ENCODE measurements at places on chromosomes 6 and 20.

GRCh38 chr6:167933847-167934246 lies 63.6 kb upstream of the KIF25 start:
- no peak for DNase-seq

DNA sequence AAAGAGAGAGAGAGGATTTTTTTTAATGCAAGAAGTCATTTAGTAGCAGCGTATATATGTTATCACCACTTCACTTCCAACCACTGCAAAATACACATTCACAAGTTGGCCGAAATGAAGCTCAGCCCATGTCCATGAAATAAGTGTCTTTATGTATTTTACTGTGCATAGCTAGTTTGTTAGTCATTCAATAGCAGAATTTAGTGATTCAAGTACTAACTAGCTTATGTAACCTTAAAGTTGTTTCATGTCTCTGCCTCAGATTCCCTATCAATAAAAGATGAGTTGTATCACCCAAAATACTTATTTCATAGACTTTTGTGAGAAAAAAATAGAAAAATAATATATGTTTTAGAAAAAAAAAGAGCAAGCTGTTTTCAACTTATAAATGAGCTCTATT lies 153.7 kb upstream of the PRDM1 start:
- DNase-seq = no peak

- DNase-seq = no peak
These were observed 351.6 kb upstream of the CNR1 start for GRCh38 chr6:88517737-88518136.

DNA sequence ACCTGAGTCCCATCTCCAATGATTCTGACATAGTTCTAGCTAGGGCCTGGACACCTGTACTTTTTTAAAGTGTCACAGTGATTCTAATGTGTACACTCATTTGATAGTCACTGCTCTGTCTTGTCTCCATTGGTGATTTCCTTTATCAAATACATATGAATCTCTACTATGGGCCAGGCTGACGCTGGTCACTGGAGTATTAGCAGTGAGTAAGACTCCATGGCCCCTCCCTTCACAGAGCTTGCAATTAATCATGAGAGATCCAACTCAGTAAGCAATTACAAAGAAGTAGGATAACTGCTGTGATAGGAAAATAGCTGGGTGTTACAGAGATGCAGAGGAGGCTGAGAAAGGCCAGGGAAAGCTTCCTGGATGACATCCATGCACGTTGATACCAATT lies 19.3 kb upstream of the SASH1 start:
- no peak for DNase-seq

DNA sequence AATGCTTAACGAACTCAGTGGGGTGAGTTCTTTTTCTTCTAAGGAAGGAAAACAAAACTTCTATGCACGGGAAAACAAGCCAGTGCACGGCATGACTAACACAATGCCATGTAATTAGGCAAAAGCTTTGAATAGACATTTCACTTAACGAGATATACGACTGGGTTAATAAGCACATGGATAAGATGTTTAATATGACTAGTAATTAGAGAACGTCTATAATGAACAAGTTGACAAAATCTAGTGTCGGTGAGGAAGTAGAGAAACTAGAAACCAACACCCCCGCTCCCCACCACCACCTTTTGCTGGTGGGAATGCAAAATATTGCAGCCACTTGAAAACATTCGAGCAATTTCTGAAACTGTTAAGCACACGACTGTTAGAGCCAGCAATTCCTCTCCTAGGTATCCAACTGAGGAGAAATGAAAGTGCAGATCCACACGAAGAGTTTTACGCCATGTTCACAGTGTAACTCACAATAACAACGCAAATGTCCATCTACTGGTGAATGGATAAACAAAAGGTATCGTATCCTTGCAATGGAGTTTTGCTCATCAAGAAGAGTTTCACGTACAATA lies 644.9 kb upstream of the AGPAT4 start:
- no peak for DNase-seq

DNA sequence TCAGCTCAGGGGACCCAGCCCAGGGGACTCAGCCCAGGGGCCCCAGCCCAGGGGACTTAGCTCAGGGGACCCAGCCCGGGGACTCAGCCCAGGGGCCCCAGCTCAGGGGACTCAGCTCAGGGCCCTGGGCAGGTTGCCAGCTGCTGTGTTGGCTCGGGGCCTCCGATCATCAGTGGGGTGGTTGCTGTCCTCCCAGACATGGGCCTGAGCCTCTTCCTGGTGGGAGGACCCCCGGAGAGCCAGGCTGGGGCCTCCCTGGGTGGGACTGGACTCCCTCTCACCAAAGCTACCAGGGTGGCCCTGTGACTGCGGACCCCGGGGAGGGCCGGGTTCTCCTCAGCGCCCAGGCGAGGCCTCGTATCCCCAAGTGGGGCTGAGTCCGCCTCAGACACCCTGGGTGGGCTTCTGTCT lies 4.4 kb downstream of the COL20A1 start:
- no peak for DNase-seq

Measured in stromal cell of bone marrow (primary cell).